ENCODE measurements at places on chromosomes 2 and 18. TPM values are rescaled to one million over a fixed set of nuclear protein-coding genes. Genes with fewer than 3 reads are reported as not detected.
A peak's percentile ranks its signal among the peaks of the same experiment; 100 is the strongest.

DNA sequence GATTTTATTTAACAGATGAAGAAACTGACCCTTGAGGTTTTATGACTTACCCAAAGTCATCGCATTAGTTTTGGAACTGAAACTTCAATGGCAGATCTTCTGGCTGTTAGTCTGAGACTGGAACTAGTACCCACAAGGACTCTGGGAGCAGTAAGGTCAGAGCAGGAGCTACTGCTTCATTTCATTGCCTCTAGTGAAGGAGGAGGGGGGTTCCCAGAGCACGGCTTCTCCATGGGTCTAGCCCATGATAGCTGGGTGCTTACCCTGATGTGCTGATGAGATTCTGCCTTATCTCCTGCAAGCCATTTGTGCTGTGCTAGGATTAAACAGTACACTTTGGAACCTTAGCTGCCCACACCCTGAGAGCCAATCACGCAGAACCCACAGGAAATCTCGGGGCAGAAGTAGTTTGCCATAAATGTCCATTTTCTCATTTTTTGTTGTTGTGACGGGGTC is 5.4 kb upstream of the RNASEH1 start:
- DNase-seq = no peak

DNA sequence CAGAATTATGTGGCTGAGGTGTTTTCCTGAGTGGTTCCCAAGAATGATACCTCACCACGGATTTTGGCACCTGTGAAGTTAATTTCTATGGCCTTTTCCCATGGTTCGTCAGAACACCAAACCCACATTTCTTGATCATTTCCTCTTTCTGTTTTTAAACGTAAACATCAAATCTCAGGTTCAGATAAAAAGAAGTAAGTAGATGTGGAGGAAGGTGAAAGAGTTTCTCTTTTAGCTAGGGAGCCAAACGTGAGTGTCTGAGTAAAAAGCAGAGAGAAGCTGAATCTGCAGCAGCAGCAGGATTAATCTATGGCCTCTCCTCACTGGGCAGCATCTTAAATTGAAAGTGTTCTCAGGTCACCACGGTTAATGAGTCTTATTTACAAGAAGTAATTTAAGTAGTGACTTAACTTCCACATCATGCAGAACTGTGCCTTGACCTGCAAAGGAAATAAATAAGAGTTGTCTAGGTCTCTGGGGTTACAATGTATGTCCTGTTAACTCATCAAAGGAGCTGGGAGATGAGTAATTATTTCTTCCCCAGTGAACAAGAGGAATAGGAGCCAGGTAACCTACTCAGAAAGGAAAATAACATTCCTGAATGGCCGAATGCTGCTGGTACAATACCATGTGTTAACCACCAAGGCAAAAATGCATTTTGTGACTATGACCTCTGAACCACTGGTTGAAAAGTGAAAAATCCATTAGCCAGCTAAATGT is 139.6 kb upstream of the NETO1 start:
- DNase-seq = no peak

GRCh38 chr2:236101311-236101950 is 66.8 kb downstream of the GBX2 start:
- no peak for DNase-seq

DNA sequence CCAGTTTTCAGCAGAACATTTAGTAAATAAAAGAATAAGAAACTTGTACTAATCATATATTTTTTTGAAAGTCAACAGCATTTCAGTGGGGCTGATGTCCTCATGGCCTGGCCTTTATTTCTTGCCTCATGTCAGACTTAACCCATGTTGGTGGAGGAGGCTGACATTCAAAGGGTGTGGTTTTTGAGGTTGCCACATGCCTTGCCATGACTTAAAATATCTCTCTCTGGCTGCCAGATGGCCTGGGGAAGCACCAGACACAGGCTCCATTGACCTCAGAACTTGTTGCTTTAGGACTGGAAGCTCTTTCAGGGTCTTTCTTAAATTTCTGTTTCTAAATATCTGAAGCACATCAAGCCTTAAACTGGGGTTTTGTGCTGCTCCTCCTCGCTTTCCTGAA is 32.5 kb upstream of the CD28 start:
- peak; percentile 6 for DNase-seq

DNA sequence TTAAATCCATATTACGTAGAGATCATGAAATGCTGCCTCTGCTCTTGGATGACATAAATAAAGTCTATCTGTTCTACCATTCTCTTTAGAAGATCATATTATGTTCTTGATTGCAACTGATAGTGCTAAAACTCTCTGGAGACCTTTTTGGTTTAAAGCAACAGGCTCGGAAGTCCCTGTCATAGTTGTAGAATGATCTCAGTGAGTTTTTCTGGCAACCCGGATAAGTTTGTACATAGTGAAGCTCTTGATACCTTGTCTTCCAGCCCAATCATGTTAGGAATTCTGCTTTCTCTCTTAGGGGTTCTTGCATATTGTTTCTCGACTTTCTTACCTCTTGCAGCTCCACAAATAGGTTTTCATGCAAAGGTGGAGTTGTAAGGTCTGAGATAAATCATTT is 156.1 kb downstream of the TTC27 start:
- no peak for DNase-seq

- no peak for DNase-seq
These were observed 51.7 kb downstream of the COX7A2L start for GRCh38 chr2:42309366-42309765.

DNA sequence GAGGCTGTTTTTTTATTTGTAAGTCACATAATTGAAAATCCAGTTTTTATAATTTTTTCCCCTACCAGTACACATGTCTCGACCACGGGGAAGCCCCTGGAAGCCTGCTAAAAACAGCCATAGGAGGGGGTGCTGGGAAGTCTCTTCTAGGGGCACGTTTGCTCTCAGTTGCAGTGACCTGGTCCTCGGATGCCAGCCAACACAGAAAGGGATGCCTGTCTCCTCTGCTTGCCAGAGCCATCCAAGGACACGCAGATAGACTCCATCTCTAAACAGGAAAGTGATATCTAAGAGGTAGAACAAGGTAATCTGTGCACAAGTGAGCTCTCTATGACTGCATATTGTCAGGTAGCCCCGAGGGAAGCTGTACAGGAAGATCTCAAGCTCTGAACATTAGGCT is 255.8 kb downstream of the SETBP1 start:
- DNase-seq = no peak

Gene CELF4
- not detected for total RNA-seq
